ENCODE measurements at places on chromosomes 6 and 20.

DNA sequence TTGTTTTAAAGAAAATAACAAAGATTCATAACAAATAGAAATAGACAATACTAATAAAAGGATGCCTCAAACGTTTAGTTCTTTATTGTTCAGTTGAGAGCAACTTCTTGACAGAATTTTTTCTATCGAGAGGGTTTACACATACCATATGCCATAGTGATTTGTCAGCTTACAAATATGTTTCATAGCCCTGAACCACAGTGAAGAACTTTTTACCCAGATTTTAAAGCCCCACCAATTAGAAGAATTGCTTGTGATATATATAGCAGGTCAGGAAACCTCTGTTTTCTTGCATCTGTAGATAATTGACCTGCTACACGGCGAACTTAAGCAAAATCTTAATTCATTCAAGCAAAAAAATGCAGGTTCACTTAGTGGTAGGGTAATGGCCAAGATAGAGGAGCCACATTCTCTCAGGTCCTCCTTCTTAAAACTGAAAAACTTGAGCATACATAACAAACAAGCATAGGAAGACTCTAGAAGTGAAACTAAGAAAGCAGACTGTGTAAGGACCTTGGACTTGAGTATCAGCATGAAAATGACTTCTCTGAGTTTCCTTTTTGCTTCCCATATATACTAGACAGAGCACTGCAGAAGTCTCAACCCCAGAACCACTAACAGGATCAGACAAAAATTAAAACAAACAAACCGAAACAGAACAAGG lies 39.5 kb downstream of the CRISP1 start:
- DNase-seq: no peak

GRCh38 chr6:129890701-129891100 lies 29.6 kb upstream of the TMEM244 start:
- no peak for DNase-seq

DNA sequence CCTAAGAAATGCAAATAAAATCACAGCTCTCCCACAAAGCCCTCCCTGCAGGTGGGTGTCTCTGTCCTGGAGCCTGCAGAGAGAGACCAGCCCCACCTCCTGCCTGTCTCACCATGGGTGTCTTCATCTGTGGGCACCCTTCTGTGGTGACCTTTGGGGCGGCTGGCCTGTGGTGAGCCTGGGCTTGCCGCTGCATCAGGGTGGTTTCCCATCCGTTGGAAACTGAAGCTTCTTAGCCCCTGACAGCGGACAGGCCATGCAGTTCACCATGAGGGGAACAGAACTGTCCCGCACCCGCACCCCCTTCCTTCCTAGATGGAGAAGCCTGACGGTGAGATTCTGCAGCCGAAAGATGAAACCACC lies 42.3 kb upstream of the FRMD1 start:
- no peak for DNase-seq

- DNase-seq: no peak
Observed at GRCh38 chr6:169156108-169156792, 97.4 kb downstream of the THBS2 start.

GRCh38 chr20:5657190-5657875 lies 92.9 kb upstream of the SHLD1 start:
- no peak for DNase-seq

DNA sequence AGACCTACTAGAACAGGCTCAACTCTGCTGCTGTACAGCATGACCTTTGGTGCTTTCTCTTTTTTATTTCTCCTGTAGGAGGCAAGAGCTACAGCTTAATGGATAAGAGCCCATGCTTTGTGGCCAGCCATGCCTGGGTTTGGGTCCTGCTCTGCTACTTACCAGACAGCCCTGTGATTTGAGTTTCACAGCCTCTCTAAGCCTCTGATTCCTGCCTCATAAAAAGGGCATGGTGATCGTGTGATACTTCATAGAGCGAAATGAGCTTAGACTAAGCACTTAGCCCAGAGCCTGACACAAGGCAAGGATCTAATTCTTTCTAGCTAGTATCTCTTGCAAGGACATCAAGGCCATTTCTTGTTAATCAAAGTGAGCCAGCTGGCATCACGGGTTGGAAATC lies 19.3 kb upstream of the PDE7B start:
- DNase-seq: no peak

- no peak for DNase-seq
Observed at GRCh38 chr6:162493917-162494316, 233.6 kb downstream of the PRKN start.

- no peak for DNase-seq
Observed at GRCh38 chr6:125549202-125549884, 200.1 kb upstream of the HEY2 start.

DNA sequence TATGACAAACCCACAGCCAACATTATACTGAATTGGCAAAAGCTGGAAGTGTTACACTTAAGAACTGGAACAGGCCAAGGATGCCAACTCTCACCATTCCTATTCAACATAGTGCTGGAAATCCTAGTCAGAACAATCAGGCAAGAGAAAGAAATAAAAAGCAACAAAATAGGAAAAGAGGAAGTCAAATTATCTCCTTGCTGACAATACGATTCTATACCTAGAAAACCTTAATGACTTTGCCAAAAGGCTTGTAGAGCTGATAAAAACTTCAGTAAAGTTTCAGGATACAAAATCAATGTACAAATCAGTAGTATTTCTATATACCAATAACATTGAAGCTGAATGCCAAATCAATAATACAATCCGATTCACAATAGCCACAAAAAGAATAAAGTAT lies 32.4 kb downstream of the OR5V1 start:
- no peak for DNase-seq

DNA sequence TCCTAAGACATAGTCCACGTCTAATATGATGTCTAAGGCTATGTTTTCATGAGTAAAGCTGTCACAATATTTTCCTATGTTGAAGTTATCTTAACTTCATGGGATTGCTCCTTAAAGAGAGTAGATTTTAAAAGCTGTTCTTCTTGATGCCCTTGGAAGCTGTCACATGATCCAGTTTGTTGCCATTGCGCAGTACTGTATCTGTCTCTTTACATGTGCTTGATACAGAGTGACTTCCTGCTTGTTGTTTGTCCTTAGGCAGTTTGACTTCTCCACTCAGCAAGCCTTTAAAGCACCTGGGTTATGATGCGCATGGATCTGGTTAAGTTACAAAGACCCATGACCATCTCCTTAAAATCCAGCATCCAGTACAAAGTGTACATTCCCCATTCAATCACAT lies 85.4 kb downstream of the CDYL start:
- DNase-seq: no peak

- no peak for DNase-seq
Observed at GRCh38 chr20:44884907-44885391, 556 bp upstream of the YWHAB start.

DNA sequence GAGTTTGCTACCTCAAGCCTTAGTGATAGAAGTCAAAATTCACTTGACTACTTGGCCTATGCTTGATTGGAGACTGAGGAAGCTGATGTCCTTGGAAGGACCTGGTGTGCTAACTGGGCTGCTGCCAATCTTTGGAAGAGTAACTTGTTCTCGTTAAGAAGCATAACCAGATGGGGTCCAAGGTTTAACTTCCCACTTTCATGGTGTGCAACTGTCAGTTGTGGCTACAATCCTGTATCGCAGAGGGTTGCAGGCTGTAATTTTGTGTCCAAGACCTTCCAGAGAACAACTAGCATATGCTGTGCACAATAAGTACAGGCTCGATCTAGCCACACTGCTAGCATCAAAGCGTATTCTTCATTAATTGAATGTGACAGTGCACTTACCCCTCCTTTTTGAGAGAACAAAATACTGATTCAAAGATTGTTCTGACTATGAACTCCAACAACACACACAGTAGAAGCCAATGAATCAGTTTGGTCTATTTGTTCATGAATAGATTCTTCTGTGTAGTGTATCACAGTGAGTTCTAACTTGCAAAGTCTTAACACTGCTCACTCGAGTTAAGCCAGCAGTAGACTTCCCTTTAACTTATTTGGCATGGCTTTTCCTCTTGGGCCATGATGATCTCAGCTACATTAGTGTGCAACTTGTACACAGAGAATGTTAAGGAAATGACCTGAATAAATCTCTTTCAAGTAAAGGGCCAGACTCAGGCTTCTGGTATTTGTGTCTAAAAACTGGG lies 15.8 kb upstream of the PLCB1 start:
- DNase-seq: no peak

DNA sequence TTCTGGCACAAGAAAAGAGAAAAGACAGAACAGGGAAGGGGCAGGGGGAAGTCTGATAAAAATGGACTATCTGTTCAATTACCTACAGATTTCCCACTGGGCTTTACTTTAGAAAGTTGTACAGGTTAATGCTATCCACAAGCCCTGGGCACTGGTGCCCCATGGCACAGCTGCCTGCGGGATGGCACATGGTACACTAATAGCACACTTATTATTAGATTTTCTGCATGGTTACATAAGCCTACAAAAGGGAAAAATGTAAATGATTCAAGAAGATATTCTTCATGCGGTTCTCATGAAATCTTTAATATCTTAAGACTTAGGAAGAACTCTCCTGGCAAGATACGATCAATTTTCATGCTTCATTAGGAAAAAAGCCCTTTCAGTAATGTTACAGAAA lies 137.5 kb downstream of the GMPR start:
- DNase-seq: no peak

DNA sequence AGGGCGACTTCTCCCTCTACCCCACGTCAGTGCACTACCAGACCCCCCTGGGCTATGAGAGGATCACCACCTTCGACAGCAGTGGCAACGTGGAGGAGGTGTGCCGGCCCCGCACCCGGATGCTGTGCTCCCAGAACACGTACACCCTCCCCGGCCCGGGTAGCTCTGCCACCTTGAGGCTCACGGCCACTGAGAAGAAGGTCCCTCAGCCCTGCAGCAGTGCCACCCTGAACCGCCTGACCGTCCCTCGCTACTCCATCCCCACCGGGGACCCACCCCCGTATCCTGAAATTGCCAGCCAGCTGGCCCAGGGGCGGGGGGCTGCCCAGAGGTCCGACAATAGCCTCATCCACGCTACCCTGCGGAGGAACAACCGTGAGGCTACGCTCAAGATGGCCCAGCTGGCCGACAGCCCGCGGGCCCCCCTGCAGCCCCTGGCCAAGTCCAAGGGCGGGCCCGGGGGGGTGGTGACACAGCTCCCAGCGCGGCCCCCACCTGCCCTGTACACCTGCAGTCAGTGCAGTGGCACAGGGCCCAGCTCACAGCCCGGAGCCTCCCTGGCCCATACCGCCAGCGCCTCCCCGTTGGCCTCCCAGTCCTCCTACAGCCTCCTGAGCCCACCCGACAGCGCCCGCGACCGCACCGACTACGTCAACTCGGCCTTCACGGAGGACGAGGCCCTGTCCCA lies 57.5 kb upstream of the TMEM181 start:
- DNase-seq: no peak

GRCh38 chr20:32941155-32941885 lies 62.9 kb downstream of the SUN5 start:
- no peak for DNase-seq

GRCh38 chr6:117561128-117561527 lies 41.2 kb downstream of the GOPC start:
- DNase-seq: no peak

DNA sequence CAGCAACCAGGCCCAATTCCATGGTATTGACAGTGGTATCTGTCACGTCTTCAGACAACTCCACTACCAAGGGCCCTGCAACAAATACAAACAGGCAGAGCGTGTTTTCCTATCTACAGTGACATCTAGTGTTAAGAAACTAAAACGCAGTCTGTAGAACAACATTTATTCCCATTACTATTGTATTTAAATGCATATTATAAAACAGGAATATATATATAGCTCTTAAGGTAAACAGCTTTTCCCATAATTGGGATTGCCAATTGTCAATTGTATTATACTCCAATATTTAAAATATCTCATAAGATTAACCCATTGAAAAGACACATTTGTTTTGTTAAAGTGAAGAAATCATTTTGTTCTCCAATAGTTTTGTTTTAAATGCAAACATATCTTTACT lies 97.2 kb downstream of the KIF16B start:
- peak; percentile 52 for DNase-seq

DNA sequence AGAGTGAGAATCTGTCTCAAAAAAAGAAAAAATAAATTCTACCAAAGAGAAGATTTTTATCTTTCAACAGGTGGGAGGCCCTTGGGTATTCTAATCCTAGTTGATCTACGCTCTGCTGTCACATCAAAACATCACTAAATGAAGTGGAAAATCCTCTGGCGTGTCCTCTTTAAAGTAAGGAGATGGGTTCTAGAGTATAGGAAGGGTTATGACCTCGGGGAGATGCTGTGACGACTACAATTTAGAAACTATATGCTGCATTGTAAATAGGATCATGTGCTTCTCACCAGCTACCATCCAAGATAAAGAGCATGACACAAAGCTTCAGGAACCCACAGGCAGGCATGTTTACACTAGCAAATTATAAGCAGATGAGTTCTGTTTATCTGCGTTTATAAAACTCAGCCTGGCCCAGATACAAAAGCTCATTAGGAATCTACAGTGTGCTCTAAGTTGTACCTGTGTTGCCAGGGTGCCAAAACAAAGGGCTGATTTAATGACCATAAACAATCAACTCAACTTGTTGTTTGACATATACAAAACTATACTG lies 197.1 kb upstream of the PLN start:
- no peak for DNase-seq

- DNase-seq: no peak
Observed at GRCh38 chr6:26232940-26233648, 131.9 kb upstream of the BTN3A2 start.

DNA sequence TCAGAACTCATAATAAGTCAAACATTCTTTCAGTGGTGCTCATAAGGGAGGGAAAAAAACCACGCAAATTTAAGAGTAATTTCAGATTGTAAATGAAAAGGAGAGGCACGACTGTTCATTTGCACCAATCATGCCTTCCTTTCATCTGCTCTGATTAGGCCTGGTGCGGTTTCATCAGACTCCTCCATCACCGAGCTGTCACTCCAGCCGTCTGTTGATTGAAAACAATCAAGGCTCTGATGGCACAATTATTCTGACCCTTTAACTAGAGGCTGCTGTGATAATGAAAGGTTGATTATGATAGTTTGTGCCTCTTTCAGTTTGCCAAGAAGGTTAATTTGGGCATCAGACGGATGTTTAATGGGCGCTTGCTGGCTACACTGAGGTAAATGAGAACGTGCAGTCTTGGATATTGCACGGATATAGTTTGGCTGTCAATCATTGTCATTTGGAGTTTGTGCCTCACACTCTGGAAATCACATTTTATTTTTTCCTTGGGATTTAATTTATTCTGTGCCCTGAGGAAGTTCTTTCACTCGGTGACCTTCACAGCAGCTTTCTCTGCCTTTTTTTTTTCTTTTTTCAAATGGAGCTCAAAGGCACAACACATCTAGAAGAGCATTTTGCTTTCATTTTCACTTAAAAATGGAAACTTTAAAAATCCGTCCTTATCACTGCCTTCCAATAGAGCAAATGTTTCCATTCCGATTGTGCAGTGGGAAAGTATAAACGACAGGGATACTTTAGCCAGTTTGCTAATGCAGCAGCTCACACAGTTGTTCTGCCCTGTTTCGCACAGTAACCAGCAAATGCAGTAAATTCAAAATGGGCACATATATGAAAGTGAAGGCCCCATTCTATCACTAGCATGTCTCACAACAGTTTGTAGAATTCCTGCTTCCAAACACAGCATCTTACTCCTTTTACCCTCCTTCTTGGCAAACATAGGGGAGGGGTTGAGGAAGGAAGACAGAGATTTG lies 172.8 kb downstream of the KLHL32 start:
- no peak for DNase-seq

GRCh38 chr20:36830791-36831691 lies 44.9 kb upstream of the TLDC2 start:
- DNase-seq: no peak
